ENCODE measurements at places on chromosomes 12 and 14. TPM values are rescaled to one million over a fixed set of nuclear protein-coding genes. Genes with fewer than 3 reads are reported as not detected.

DNA sequence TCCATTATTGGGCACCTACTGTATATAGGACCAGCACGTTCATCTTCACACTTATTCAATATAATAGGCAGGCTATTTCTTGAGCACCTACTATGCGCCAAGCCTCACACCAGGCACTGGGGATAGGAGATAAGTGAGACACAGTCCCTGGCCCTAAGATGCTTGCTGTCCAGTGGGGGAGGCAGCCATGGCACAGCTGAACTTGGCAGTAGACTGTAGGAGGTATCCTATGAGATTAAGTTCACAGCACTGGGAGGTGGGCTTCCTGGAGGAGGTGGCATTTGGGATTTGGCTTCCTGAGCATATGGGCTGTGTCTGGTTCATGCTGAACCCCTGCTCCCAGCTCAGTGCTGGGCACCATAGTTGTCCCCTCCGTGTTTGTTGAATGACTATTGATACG lies 65.1 kb downstream of the MVK start:
- no peak for DNase-seq

DNA sequence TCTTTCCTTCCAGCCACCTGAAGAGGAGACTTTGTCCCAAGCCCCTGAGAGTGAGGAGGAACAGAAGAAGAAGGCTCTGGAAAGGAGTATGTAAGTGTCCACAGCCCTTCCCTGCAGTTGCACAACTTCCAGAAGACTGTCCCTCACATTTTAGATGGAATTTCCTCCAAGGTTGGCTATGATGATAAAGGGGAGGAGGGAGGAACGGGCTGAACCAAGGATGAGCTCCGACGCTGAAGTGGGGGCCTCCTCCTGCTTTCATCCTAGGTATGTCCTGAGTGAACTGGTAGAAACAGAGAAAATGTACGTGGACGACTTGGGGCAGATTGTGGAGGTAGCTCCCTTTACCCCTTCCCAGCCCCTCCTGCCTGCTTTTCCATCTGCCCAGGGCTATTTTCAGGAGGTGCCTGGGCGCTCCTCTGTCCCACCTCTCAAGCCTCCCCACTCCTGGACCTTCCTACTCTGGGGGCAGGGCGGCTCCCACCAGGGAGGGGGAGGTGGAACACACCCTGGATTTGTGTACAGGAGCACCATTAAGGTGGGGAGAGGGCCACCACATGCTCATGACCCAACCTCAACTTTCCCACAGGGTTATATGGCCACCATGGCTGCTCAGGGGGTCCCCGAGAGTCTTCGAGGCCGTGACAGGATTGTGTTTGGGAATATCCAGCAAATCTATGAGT lies 2.3 kb downstream of the ARHGEF25 start:
- DNase-seq = no peak

DNA sequence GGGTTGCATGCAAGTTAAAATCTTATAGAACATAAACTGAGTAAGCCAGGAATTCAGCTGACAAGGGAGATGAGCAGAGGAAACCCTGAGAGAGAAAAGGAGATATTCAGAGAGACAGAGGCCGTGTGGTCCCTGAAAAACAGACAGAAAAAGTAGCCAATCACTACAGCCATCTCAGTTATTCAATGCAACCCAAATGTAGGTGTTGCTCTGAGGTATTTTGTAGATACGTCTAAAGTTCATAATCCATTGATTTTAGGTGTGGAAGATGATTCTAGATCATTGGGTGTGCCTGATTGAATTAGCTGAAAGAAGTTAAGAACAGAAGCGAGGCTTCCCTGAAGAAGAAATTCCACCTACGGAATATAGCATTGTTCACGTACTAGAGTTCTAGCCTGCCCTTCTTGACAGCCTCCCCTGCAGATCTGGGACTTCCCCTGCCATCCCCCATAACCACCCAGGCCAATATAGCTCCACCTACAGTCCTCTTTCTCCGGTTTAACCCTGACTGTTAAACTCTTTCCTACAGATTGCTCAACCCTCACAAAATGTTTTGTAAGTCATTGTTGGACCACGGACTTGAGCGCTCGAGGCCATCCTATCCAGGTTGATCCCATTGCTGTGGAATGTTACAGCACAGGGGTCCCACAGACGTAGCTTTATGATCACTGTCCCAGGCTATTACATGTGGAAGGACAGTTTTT lies 21.7 kb downstream of the AICDA start:
- DNase-seq = no peak

Gene EGLN3
- total RNA-seq = 0.07 TPM

DNA sequence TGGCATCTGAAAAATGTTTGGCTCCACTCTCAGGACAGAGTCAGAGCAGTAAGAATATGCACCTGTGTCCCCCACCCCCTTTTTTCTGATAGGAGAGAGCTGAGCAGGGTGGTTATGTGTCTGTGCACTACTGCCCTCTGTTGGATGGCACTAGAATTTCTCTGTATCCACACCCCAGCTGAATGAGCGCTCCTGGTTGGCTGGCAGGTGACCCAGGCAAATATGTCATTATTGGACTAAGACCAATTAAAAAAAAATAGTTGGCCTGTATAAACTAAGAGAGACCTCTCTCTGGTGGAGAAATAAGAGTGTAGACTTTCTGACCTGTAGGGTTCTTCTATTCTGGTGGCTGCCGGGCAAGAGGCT lies 107.0 kb downstream of the PTCSC3 start:
- DNase-seq = peak; percentile 46
